Right ventricle myocardium superior (tissue), 1 donor: ENCODE measurements at places on chromosomes 2 and 18.

- no peak for DNase-seq
These were observed 849.1 kb upstream of the SALL3 start for GRCh38 chr18:78130232-78131195.

DNA sequence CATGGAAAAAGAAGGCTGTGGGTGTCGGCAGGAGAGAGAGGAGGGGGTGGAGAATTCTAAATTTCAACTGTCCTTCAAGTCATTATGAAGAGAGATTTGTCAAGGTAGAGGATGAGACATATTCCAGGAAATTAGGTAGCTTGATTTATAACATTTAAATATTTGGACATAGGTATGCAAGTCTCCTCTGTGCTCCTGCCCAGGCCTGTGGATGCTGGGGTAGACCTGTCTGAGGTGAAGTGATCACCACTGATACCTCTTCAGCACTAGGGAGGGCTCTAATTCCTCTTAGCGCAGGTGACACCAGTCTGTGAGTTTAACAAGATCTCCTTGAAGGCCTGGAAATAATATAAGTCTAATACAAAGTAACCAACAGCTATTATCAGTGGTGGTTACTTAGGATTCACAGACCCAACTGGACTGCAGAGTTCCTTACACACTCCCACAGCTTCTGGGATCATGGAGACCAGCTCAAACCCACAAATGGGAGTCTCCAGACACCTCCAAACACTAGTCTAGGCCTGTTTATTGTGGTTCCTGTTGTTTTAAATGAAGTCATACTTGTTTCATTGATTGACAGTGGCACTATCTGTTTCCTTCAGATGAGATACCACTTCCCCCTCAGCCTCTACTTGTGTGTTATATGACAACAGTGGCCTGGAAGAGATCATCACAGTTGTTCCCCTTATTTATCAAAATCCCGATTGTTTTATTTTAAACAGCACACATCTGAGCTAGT is 104.1 kb upstream of the ITPRID2 start:
- no peak for DNase-seq

DNA sequence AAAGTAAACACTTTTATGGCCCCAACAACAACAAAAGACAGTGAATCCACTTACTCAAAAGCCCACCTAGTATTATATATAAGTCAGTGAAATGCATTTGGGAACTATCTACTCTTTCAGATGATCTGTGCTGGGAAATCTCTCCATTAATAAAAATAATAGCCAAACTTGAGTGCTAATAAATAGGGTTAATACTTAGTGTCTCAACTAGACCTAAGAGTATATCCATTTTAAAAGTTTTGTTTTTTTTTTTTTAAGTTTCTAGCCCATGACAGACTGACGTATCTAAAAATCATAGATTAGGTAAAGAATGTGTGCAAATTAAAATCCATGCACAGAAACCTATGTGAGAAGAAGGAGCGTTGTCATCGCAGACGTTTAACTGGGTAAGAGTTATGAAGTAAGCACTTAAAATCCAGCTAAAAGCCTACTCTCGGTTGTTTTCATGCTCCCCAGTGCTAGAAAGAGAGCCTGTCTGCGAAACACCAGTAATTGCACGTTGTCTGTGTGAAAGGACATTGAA is 83.4 kb upstream of the PELI1 start:
- DNase-seq = no peak

DNA sequence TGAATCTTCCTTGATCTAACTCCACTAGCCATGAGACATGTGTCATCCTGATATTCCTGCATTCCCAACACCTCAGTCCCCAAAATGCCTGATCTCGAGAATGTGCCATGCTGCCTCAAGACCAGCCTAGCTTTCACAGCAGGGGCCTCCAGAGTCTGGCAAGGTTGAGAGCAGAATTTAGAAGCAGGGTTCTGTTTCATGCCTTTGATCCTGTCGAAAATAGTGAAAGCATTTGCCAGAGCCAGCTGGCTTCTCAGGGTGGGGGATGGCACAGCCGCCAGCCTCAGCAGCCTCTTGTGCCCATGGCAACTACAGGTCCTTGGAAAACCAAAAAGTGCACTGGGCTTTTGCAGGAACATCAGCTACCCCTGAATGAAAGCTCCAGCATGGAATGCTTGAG is 143.5 kb downstream of the RTN4 start:
- DNase-seq = no peak

GRCh38 chr18:40382197-40382596 is 1572.8 kb upstream of the PIK3C3 start:
- DNase-seq = no peak

DNA sequence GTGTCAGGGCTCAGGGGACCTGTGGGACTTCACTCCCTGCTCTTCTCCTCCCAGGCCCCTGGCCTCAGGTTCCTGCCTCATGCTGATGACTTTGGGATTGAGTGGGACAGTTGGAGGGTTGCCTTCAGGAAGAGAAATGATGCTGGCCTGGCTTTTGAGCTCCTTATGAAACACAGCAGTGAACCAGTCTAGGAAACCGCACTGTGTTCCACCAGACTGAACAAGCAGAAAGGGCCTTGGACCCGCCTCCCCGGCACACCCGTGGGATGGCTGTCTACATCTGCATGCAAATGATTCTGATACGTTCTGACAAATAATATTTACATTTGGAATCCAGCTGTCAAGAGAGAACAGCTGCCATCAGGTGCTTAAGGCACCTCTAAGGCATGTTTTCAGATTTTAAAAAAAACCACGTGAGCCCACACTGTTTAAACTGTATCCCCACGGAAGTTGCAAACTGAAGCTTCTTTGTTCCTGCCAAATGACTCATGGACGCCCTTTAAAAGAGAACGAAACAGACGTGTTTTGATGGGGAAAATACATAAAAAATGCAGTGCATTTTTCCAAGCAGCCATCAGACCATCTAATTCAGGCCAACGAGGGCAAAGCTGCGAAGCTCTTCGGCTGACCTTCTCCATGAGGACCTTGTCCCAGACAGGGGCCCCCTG is 27.6 kb upstream of the ASAP2 start:
- peak; percentile 59 for DNase-seq

- no peak for DNase-seq
These were observed 23.7 kb downstream of the BABAM2 start for GRCh38 chr2:27914041-27914804.

GRCh38 chr2:50347358-50348044 is 684.4 kb downstream of the NRXN1 start:
- no peak for DNase-seq

- DNase-seq = no peak
These were observed 14.1 kb upstream of the PMAIP1 start for GRCh38 chr18:59885579-59886163.

- DNase-seq = no peak
These were observed 24.2 kb upstream of the UGT1A8 start for GRCh38 chr2:233593201-233593600.

GRCh38 chr2:16687955-16688354 is 22.3 kb upstream of the CYRIA start:
- no peak for DNase-seq

DNA sequence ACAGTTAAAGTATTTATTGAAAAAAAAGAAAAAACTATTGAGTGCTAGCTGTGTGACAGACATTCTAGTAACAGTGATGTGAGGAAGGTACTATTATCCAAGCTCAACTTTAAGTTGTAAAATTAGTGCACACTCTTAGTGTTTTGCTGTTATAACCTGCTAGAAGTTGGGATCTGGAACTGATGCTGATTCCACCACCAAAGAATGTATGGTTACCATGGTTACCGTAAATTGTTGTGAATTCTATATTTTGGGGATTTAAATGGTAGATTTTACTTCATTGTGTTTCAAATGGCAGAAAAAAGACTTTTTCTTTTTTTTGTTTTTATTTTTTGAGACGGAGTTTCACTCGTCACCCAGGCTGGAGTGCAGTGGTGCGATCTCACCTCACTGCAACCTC is 5.3 kb downstream of the AGFG1 start:
- no peak for DNase-seq

DNA sequence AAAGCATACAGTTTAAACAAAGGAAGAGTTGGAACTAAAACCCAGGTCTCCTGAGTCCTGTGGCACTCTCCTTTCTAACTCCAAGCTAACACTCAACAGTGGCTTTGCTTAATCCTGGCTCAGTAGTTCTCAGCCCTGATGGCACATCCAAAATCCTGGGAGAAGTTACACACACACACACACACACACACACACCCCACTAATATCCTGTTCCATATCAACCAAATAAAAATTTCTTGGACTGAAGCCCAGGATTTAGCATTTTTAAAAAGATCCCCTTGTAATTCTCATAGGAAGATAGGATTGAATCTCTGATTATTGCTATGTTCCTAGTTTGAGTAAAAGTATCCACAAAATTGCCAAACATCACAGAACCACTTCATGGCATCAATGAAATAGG is 136.1 kb upstream of the RIOK3 start:
- no peak for DNase-seq

DNA sequence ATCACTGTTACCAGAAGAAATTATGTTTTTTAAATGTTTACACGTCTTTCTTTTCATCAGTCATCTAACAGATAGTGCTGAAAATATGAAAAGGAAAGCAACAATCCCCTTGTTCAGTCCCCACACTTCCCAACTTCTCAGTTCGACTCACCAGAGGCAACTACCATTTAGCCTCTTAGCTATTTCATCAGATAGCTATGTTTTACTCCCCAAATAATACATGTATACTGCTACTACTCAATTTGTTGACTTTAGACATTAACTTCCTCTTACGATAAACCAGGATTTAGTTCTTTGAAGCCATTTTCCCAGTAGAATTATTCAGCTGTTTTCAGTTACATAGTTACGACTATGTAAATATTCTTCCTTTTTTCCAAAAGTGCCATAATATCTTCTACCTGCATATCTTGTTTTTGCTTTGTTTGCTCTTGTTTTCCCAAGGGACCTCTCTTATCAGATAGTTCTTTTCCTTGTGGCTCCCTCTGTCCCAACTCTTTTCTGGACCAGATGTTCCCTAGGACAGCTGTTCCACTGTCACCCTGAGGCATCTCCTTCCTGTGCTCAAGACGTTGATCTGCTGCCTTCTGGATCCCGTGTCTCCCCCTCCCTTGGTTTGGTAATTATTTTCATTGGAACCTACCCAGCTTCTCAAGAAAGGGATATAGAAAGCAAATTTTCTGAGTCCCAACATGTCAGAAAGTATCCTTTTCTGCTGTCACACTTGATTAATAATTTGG is 289.3 kb upstream of the TANK start:
- DNase-seq = no peak

- peak; percentile 66 for DNase-seq
These were observed 901 bp downstream of the WDFY1 start for GRCh38 chr2:223944166-223944702.

DNA sequence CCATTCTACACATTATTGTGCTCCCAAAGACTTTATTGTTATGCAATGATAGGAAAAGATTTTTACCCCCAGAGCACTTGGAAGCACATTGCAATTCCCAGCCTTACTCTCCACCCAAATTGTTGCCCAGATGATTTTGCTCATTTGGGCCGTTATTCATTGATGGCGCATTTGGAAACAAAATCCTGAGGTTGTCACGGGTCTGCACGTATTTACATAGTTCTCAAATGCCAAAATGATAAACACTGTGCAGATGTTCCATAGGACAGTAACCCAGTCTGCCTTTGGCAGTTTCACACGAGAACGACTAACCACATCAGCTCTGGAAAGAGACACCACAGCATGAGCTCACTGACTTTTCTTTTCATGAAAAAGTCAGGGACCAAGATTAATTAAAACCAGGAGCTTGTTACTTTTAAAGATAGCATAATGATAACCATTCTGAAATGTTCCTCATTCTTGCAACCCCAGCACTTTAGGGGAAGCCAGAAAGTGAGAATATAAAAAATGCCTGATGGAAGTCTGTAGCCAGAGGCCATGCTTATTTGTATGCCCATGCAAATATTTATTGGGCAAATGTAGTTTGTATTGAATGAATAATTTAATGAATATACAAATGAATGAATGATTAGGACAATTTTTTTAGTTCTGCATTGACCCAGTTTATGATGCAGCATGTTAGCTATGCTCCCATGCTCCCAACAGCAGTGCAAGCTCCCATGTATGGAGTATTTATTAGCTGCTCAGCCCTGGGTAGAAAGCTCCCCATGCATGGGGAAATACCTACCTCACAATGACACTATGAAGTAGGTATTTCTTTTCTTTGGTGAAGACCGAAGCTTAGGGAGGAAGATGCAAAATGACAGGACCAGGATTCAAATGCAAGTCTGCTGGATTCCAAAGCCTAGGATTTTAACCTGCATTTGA is 84.6 kb downstream of the MAIP1 start:
- DNase-seq = no peak

DNA sequence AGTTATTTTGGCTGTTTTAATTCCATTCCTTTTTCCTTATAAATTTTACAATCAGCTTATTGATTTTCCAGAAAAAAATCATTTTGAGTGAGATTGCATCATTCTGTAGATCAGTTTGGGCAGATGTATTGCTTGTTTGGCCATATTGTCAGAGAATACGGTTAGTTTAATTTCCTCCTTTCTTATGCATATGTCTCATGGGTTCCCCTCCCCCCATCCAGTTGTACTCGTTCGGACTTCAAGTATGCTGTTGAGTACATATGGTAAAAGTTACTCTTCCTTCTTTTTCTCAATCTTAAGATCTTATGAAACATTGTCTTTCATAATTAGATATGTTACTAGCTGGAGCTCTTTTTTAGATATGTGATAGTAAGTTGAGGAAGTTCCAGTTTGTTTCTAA is 131.2 kb upstream of the TTC27 start:
- DNase-seq = no peak

DNA sequence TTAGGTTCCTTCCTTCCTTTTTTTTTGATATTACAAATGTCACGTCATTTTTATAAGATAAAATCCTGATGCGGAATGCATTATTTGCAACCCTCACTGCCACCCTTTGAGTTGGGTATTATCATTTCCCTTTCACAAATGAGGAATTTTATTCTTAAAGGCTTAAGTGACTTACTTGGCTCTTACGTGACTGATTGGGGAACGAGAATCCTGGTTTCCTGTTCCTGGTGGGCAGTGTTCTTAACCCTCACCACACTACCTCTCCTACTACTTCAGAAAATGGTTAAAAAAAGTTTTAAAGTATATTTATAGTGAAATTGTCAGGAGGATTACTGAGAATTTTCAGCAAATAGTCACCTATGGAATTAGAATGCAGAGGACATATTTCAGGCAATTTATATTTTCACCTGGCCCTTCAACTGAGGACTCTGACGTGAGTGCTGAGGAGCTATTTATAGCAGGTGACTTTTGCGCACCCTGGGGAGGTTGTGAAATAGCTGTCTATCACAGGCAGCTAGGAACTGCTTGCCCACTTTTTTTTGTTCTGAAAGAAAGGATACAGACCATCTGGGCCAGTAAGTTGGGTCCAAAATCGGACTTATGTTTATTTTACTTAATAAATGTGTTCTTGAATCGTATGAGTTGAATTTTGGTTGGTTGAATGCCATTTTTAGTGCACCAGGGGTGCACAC is 18.7 kb upstream of the RASGRP3 start:
- peak; percentile 57 for DNase-seq
